CD4-positive, alpha-beta T cell treated with Interferon alpha-2 for 1 hour (primary cell): ENCODE measurements at places on chromosomes 3 and 15.

GRCh38 chr3:150292891-150293290 is 115.2 kb upstream of the TSC22D2 start:
- no peak for DNase-seq

DNA sequence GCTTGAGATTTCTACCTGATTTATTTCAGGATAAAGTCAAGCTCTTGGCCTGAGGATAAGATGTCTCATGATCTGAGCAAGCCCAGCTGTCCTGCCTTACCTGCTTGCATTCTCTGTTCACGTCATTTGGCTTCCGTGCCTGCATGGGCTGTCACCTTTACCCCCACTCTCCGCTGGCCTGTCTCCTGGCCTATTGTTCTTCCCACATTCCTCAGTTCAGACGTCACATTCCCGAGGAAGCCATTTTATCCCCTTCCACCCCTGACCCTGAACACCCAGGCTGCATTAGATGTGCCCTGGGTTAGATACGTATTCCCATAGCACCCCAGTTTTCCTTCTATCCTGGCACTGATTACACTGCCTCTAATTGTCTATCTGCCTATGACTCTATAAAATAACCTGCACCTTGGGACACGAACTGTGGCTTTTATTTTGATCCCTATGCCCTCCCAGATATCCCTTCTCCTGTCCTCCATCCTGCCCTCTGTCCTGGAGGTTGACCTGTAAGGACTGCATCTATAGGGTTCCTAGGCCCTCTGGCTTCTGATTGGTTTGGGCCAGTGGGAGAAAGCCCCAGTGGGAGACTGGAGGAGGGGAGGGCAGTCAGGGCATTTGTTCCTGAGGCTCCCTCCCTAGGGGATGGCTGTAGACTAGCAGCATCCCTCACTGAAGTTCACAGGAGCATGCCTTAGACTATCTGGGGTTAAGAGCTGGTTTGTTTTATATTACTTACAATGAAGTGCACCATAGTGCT is 19.2 kb upstream of the UBE2Q2 start:
- DNase-seq = no peak

- DNase-seq = no peak
These were observed 33.7 kb upstream of the TEX264 start for GRCh38 chr3:51637144-51637940.

DNA sequence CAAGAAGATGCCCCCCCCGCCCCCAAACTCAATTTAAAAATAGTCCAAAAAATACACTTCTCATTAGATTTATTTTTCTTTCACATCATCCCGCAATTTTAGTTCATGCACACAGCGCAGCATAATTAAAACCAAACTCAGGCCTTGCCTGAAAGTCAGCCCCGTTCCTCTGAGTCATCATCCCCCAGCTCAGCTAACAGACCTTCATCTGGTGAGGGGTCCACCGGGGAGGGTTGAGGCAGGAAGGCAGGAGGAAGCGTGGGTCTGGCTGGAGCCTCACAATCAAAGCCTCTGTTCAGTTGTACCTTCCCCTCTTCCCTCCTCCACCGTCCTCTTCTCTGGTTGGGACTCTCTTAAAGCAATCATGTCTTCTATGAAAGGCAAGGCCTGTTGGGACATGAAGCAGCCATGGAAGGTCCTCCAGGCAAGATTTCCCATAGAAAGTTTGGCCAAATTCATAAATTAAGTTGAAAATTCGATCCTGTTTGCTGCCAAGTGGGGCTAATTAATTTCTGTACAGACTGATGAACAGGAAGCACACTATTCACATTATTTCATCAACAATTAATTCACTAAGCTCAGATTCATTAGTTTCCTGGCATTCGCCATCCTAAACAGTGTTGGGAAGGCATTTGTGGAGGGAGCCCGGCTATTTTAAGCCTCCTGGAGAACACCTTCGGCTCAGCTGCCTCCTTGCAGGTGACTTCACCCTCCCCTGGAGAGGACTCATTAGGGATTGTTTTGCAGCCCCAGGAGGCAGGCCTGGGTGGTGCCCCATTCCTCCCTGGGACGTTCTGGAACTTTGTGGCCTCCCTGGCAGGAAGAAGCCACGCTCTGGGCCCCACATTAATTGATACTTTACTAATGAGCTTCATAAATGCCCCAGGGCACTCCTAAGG is 72.3 kb upstream of the BNC1 start:
- DNase-seq = no peak

DNA sequence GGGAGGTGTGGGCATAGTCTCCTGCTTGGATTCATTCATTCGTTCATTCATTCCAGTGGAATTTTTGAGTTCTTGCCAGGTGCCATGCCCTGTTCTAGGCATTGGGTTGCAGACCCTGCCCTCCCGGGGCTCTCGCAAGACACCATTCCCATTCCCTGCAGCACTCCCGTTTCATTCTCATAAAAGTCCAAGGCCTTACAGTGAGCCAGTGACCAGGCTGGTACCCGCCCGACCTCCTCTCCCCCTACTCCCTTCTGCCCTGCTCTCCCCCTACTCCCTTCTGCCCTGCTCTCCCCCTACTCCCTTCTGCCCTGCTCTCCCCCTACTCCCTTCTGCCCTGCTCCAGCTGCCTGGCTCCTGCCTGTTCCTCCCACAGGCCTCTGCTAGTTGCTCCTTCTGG is 41.9 kb downstream of the AMOTL2 start:
- no peak for DNase-seq

GRCh38 chr3:101813817-101814440 is 34.9 kb downstream of the NXPE3 start:
- no peak for DNase-seq

GRCh38 chr3:10517627-10518026 is 12.2 kb upstream of the ATP2B2 start:
- no peak for DNase-seq

DNA sequence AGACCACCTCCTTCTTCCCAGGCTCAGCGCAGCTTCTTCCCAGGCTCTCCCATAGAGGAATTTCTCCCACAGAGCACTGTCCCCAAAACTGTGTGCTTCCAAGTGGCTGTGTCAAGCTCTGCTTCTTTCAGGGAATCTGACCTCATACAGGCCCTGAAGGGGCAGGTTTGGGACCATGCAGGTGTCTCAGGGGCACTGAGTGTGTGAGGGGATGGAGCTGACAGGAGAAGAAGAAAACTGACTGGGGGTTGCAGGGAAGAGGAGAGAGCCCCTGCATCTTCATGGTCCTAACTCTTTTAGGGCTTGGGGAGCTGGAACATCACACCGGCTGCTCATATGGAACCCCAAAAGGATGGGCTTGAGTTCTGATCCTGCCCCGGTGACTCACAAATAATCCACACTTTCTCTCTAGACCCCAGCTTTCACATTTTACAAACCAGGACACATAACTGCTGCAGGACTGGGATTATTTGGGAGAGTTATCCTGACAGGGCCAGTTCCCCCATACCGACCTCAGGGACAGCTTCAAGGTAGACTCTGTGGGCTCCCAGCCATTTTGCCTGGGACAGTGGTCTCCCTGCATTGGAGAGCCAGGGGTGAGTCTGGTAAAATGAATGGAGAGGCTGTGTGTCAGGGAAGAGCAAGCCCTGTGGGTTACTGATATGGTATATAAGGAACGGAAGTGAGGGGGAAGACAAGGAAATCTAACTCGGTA is 316.1 kb downstream of the TLE3 start:
- DNase-seq = no peak

- DNase-seq = no peak
These were observed 161.9 kb downstream of the STAC start for GRCh38 chr3:36542186-36542585.
